ENCODE measurements at places on chromosomes 2 and 18.

GRCh38 chr2:54480025-54480424 lies 23.9 kb downstream of the SPTBN1 start:
- DNase-seq: no peak

- DNase-seq: no peak
Observed at GRCh38 chr18:50982802-50983179, 15.0 kb downstream of the ELAC1 start.

DNA sequence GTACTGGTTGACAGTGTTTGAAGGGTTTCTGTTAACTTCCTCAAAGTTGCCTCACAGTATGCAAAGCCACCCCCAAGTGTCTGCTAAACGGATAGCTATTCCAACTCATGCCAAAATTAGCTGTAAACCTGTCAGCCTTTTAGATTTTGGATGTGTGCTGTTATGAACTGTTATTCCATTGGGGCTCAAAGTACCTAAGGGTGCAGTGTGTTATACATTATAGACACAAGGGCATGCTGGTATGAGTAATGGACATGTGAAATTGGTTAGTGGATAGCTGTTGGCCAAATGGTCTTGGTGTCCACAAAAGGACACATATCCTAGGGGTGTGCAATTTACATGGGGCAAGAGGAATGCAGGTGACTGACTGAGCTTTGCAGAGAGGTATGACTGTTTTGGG lies 33.7 kb upstream of the CCBE1 start:
- DNase-seq: no peak

GRCh38 chr2:39228413-39229209 lies 15.2 kb downstream of the CDKL4 start:
- no peak for DNase-seq

DNA sequence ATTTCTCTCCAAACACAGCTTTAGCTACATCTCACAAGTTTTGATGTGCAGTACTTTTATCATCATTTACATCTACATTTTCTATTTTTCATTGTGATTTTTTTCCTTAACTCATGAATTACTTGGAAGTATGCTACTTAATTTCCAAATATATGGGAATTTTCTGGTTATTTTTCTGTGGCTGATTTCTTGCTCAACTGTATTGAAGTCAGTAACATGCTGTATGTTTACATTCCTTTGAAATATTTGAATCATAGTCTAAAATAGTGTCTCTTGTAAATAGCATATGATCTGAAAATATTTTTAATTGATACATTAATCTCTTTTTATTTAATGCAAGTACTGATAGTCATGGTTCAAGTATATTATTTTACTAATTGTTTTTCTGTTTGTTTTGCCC lies 26.0 kb upstream of the GALNT5 start:
- DNase-seq: no peak

DNA sequence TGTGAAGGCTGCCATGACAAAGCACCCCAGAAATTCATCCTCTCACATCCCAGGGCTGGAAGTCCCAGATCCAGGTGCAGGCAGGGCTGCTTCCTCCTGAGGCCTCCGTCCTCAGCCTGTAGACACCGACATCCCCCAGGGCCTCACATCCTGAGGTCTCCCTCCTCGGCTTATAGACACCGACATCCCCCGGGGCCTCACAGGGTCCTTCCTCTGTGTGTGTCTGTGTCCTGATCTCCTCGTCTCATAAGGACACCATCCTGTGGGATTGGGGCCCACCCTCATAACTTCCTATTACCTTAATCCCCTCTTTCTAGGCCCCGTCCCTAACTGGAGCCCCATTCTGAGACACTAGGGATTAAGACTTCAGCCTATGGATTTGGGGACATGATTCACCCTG lies 92.0 kb upstream of the SNTG2 start:
- no peak for DNase-seq

- DNase-seq: no peak
Observed at GRCh38 chr18:48721312-48721711, 182.5 kb downstream of the CTIF start.

DNA sequence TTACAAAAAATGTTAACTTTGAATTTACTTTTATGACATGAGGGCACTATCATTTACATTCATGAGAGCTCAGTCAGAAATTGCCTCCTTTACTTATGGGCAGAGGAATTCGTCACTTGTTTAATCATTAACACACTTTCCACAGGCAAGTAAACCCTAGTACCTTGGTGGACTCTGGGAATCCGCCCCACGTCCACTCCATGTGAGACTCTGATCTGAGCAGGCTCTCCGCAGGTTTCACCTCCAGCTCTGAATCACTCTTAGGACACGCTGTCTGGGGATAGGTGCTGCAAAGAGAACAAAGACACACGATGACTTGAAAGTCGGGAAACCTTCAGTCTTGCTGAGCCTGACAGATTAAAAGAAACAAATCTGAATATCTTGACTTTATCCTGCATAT lies 73.6 kb downstream of the LPIN2 start:
- DNase-seq: no peak

- DNase-seq: peak; percentile 50
Observed at GRCh38 chr18:31684279-31685096, at the start of gene B4GALT6. Gene B4GALT6, minus strand, starts transcription at chr18:31684581. Its CDS starts 155 bp downstream, at chr18:31684426.

GRCh38 chr18:44680273-44681075 lies at the start of gene SETBP1:
Gene SETBP1, plus strand, starts transcription at chr18:44680888. Its CDS starts 20,459 bp downstream, at chr18:44701347.
- no peak for DNase-seq

DNA sequence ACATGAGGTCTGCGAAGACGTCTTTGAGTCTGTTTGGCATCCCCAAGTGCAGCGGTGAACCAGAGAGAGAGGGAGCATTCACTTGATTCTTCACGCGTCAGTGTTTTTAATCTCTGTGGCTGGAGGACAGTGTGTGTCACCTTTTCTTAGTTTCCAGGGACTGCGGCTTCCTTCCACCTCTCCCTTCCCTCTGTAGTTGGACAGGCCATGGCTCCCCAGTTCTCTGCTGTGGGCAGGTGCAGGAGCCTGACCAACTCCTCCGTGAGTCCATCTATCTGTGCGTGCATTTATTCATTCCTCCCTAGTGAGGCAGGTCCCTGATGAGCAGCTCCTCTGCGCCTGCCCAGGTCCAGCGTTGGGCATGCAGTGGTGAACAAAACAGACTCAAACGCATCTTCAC lies 42.9 kb downstream of the AGAP1 start:
- no peak for DNase-seq

GRCh38 chr2:142130111-142131009 lies 456 bp downstream of the LRP1B start:
- no peak for DNase-seq

DNA sequence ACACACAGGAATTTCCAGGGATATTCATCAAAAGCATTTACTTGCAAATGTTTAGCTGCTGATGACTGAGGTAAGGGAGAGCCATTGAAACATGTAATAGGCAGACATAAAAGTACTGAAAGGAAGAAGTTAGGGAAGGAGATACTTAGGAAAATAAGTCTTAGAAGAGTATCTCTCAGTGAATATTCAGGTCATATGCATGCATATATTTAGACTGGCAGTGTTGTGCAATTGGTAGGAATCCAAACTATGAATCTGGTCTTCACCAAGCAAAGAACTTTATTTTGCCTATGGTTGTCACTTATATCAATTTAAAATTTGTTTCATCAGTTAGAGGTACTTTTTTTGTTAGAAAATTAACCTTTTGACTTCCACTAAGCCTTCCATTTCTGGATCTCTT lies 1490.7 kb downstream of the SUCLG1 start:
- no peak for DNase-seq

- no peak for DNase-seq
Observed at GRCh38 chr2:104755026-104755878, 98.7 kb upstream of the POU3F3 start.

- no peak for DNase-seq
Observed at GRCh38 chr18:45837283-45838070, 12.0 kb downstream of the SIGLEC15 start.

DNA sequence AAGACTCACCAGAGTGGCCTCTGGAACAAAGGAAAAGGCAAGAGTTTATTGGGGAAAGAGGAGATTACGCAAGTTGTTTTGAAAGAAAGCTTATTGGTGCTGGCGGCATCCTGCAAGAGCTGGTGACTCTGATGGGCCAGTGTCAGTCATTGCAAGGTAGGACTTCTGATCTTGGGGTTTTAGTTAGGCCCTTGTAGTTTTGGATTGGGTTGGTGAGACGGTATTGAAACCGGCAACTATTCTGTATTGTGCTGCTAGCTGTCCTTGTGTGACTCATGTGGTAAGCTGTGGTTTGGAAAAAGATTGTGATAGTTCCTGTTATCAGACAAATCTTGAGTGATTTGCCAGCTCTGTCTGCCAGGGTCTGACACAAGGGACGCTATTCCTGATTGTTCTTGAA lies 159.1 kb upstream of the PIEZO2 start:
- peak; percentile 11 for DNase-seq

DNA sequence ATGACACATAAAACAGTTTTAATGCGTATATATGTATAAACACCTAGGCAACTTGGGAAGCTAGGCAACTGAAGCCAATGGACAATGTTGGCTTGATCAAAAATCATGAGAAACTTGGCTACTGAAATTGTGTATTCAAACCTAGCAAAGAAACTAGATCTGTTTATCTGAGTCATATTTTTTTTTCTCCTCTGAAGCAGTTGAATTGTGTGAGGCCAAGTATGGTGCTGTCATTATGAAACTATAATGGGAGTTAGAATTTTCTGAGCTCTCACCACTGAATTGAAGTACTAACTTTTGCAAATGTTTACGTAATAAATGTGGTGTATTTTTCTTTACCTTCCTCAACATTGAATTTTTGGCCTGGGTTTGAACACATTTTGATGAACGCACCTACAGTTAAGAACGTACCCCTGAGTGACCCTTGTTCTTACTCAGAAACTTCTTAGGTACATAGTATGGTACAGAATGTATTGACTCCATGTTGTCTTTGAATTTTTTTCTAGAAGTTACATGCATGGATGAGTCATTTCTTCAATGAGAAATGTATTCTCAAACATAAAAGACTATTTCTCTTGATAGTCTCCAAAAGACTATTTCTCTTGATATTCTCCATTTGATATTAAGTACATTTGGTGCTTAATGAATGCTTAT lies 23.8 kb downstream of the CD28 start:
- DNase-seq: no peak

DNA sequence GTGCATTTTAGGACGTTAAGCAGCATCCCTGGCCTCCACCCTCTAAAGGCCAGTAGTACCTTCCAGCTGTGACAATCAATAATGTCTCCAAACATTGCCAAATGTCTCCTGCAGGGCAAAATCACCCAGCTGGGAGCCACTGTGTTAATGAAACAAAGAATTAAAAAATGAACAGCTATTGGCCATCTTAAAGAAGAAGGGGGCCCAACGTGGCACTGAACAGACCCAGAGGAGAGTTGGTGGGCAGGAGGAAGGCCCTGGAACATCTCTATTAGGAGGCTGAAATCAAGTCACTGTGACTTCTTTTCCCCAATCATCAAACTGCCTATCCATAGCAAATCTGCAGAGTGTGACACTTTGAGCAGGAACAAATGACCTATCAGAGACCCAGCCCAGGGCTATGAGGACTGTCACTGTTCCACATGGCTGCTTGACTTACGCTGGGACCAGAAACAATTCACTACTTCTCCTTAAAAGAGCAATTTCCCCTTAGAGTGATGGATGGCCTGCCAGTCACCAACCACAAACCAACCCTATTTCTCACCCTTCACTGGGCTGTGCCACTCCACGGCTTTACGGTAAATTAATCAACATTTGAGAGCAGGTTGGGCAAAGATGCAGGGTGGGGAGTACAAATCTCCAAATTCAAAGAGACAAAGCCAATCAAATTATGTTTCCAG lies 35.2 kb upstream of the TEX51 start:
- no peak for DNase-seq

DNA sequence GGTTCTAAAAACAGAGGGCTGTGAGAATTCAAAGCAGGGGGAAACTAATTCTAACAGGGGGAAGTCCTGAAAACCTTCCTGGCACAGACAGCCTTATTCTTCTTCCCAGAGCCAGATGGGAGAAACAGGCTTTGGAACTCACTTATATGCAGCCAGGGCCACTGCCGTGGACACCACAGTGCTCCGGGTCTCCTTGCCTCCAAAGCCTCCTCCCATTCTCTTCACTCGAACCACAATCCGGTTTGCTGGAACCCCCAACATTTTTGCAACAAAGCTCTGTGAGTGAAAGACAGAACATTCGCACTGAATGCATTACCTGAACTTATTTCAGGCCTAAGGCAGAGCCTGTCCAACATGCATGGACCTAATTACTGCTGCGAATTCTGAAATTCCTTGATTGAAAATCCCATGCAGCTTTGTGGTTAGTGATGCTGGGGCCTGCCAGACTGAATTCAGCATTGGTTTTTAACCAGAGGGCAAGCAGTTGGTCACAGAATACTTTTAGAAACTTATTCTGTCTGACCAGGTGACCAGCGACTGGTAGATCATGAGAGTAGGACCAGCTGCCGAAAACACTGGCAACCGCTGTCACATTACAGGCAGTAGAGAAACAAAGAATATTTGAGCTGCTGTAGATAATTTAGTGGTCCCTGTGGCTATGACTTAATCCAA lies 48.6 kb downstream of the XDH start:
- DNase-seq: no peak

- DNase-seq: no peak
Observed at GRCh38 chr2:215161301-215161829, 22.9 kb upstream of the ABCA12 start.

DNA sequence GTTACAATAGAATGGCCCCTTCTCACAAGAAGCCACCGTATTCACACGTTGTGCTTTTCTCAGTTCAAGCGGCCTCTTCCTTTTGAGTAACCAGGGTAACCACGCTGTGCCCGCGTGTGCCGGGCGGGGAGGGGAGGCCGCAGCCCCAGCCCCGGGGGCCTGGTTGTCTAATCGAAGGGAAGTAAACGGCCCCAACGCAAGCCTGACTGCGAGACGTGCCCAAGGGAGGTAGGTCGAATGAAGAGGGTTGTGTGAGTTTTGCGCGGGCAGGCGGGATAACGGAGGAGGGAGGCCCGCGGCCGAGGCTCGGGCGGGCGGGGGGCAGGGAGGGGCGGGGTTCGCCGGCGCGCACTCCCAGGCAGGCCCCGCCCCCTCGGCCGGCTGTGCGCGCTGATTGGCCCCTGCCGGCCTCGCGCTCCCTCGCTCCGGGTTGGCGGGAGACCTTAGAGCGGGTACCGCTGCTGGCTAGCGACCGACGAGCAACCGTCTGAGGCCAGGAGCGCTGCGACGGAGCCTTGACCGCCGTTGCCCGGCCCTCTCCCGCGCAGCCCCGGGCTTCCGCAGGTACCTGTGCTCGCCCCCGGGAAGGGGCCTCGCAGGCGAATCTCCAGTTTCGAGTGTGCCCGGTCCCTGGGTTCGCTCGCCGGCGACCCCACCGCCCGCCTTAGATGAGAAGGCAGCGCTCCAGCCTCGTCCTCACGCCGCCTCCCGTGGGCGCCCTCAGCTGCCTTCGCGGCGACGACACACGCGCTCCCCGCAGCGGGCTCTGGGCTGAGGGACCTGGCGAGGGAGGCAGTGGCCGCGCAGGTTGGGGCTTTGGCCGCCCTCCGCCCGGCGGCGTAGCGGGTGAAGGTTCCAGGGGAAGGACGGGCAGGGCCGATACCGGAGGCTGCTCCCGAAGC lies at the start of gene SPDYA:
TSS of gene SPDYA (plus strand) at position 451 of the 902 bp plus-strand sequence. CDS start 5,181 bp downstream, outside the sequence.
- DNase-seq: peak; percentile 47

DNA sequence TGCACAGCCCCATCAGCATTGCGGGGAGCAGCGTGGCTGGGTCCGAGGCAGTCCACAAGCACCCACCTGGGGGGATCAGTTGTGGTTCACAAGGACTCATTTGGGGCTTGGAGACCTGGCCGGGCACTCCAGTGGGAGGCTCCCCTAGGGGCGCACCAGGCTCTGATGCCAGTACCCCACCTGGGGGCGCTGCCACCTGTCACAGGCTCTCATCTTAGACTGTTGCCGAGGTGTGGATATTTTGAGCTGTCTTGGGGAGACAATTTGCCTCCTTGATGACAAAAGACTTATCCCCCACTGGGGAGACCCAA lies 3.0 kb downstream of the ADRA2B start:
- DNase-seq: no peak

GRCh38 chr2:161484061-161484460 lies 68.0 kb downstream of the TBR1 start:
- no peak for DNase-seq

- DNase-seq: no peak
Observed at GRCh38 chr2:69065735-69066336, 52.9 kb downstream of the ANTXR1 start.

All from Jurkat, Clone E6-1 (cell line).